HFF-Myc (cell line): ENCODE measurements at places on chromosomes 16 and 17.
A peak's percentile ranks its signal among the peaks of the same experiment; 100 is the strongest.

DNA sequence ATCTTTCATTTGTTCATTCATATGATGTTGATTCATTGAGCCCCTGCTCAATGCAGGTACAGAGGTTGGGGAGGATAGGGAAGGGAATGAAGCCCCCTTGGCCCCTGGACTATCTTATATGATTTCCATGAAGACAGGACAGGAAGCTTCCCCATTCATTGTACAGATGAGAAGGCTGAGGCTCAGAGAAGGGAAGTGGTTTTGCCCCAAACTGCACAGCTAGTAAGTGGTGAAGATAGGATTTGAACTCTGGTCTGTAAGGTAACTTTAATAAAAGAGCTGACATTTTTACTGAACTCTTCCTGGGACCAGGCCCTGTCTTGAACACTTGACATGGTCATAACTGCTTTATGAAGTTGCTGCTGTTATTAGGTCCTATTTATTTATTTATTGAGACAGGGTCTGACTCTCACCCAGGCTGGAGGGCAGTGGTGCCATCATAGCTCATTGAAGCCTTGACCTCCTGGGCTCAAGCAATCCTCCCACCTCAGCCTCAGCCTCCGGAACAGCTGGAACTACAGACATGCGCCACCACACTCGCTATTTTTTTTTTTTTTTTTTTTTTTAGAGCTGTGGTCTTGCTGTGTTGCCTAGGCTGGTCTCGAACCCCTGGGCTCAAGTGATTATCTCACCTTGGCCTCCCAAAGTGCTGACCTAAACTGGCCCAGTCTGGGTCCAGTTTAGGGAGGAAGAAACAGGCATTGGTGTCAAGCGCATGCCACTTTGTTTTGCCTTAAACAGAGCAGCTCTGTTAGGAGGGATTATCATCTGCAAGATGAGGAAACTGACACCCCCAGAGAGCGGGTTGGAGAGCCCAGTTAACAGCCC is 5.0 kb downstream of the CTF1 start:
- DNase-seq = no peak

GRCh38 chr16:75096656-75097055 is 19.9 kb downstream of the LDHD start:
- no peak for DNase-seq

DNA sequence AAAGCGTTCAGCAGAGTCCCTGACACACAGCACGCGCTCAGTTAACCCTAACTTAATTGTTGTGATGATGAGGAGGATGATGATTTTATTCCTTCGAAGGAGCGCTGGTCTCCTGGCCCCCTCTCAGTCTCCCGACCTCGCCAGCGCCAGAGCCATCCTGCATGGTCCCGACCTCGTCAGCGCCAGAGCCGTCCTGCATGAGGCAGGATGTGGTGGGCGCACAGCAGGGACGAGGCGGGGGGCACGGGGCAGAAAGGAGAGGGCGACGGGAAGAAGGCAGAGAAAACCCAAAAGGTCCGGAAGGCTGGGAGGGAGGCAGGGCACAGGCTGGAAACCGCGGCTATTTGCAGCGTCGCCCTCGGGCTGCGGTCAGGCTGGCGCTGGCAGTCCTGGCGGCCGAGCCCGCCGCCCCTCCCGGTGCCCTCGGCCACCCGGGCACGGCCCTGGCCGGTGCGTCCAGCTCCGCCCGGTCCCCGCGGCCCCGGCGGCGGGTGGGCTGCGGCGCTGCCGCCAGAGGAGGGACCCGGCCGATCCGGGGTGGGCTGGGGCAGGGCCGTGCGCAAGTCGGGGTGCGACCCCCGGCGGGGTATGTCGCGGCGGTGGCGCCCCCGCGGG is 3.0 kb upstream of the TAC4 start:
- DNase-seq = no peak

DNA sequence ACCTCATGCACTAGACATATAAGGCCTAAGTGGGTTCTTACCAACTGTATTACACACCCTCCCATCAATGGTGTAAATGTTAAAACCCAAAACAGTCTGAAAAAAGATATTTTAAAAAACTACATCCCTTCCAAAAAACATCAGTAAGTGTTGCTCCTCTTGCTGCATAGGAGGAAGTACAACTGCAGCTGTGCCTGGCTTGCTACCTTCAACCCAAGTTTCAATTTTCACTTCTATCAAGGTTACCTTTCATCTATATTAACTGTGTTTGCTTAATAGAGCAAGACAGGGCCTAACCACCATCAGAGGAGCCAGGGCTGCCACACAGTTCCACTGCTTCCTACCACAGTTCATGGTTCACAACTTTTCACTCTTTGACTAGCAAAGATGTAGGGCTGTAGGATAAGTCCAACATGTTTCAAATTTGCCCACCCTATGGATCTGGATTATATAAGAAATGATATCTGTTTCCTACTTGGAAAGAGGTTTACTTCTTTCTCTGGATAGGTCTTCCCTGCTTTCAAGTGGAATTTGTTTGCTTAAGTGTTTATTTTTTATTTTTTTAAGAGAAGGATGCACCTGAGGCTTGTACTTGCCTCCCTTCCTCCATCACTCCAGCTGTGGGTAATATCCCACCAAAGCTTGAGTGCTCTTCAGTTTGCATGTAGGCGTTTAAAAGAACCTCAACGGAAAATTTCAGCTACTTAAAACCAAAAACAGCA is 56.7 kb downstream of the GRB7 start:
- DNase-seq = no peak

- DNase-seq = peak; percentile 83
Observed at GRCh38 chr16:11133344-11133943, 122.6 kb downstream of the SOCS1 start.

DNA sequence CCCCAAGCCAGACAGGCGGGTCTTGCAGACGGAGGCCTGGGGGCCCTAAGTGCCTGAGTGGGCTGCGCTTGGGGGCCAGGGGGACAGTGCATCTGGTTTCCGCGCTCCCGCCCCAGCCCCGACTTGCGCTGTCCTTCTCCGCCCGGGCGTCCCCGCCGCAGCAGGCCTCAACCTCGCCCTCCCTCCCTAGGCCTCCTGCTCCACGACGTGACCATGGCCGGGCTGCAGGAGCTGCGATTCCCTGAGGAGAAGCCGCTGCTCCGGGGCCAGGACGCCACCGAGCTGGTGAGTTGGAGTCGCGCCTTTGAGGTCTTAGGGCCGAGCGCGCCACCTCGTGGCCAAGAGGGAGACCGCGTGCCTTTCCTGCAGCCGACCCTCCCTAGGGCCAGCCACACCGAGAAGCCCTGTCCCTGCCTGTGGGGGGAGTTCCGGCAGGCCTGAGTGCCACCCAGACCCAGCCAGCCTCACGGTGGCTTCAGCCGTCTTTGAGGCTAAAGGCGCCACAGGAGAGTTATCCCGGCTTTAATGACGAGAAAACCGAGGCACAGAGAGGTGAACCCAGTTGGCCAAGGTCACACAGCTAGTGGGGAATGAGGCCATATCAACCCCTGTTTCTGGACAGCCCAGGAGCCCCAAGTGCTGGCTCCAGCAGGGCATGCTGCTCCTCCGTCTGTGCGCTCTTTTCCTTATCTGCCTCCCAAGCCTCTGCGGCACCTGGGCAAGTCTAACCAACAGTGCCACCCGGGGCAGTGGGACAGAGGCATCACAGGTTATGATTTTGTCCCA is 12.2 kb upstream of the NDRG4 start:
- DNase-seq = peak; percentile 29

- no peak for DNase-seq
Observed at GRCh38 chr16:65763640-65764305, 602.7 kb upstream of the CDH5 start.
